ENCODE measurements at places on chromosomes 2 and 18. TPM values are rescaled to one million over a fixed set of nuclear protein-coding genes. Genes with fewer than 3 reads are reported as not detected.

Gene SLC25A52
- under 0.01 TPM for total RNA-seq

Gene SERPINB12
- 0.34 TPM for total RNA-seq

Gene ERICH2
- total RNA-seq = 1.7 TPM

Gene DPP10
- total RNA-seq = not detected

Gene HOXD3
- not detected for total RNA-seq

Gene RND3
- total RNA-seq = 354 TPM

Gene CNGA3
- total RNA-seq = not detected

Gene SETBP1
- 5.3 TPM for total RNA-seq

Gene OSR1
- total RNA-seq = 1.7 TPM

Gene ASPRV1
- total RNA-seq = 0.34 TPM

Measured in nasal cavity respiratory epithelium epithelial cell of viscerocranial mucosa (primary cell).